ENCODE measurements at places on chromosomes 3 and 15.

DNA sequence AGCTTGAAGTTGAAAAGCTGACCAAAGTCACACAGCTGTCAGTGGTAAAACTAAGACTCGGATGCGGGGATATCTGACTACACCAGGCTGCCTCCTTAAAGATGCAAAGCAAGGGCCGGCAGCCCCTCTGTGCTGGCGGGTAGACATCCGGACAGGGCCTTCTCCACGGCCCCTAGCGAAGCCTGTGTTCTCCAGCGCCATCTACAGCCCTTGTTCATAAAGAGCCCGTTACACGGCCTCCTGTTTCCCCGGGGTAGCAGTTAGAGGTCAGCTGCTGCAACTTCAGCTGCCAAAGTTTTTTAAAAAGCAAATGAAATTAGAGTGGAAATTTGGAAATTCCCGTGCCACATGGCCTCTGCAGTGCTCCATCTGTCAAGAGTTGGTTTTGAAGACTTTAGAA, 383.0 kb downstream of the TBL1XR1 start:
- DNase-seq: no peak

GRCh38 chr3:133845127-133845526, 39.5 kb downstream of the SRPRB start:
- DNase-seq: peak; percentile 92

DNA sequence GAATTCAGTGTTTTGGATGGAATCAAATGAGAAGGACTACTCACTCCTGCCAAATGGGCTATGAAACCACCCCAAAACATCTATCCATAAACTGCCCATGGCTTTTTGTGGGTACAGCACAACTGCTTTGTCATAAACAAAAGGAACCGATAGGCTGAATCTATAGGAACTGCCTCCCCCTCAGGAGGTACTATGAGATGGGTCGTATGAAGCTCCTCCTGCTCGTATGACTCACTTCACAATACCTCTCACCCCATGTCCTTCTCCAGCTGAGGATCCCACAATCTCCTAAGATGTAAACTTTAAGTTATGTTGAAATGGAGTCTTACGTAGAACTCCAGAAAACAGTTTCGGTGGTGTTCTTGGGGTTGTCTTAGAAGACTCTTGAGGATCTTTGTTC, 129.9 kb upstream of the SAMMSON start:
- no peak for DNase-seq

- no peak for DNase-seq
Observed at GRCh38 chr3:72663429-72663828, 184.8 kb downstream of the SHQ1 start.

GRCh38 chr3:127764301-127764700, 58.0 kb downstream of the MGLL start:
- no peak for DNase-seq

DNA sequence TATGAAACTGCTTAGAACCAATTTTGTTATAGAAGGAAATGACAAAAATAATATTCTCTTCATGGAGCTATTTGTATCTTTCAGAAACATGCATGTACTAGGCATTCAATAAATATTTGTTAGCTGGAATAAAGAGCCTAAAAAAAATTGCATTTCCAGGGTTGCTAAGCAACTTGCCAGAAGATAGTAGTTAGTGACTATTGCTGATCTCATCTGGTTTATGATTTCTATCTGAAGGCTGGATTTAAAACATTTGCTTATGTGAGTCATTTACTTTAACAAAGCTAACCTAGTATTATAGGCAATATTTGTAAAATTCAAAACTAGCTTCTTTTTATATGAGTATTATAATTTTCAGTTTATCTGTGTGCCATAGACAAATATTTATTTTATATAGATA, 78.3 kb downstream of the NAALADL2 start:
- no peak for DNase-seq

- no peak for DNase-seq
Observed at GRCh38 chr3:15647611-15648167, 46.1 kb downstream of the BTD start.

DNA sequence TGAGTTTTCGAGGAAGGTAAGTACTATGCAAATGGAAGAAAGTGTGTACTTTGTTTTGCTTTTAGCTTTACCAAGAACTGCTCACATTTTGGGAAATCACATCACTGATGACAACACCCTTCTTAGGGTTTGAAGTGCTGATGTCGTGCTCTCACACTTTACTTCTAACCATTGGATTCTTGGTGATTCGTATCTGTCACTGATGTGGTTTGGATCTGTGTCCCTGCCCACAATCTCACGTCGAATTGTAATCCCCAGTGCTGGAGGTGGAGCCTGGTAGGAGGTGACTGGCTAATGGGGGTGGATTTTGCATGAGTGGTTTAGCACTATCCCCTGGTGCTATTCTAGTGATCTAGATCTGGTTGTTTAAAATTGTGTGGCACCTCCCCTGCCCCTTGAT, 75.4 kb upstream of the RGMA start:
- DNase-seq: no peak

DNA sequence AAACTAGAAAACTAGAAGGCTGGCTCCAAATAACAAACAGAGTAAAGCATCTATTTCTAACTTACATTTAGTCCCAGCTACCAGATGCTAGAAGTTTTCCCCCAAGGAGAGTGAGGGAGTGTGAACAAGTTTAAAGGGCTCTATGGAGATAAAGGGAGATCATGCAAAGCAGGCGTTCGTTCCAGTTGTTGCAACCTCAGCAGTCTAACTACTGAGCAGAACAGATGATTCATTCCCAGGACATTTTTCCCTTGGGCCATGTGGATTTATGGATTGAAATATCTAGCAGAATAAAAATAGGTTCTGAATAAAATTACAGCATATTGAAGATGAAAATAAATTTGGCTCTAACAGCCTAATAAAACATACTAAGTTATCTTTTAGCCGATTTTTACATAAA, 154.8 kb upstream of the TTC14 start:
- DNase-seq: no peak

DNA sequence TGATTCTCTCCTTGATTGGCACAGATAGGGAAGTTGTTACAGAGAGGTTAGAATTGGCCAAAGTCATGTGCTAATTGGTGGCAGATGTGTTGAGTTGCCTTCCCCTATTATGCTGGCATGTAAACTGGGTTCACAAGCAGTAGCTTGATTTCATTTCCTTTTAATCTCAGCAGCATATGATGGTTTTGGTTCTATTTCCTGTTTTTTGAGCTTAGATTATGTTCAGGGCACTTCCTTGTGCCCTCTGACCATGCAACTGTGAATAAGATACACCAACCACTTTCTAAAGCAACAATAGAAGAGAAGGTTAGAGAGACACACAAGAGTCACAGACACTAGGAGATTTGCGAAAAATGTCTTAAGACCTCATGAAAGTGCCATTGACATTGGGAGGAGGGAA, 16.5 kb downstream of the HPS3 start:
- no peak for DNase-seq

GRCh38 chr15:64851503-64851840, 9.8 kb downstream of the PLEKHO2 start:
- DNase-seq: no peak

DNA sequence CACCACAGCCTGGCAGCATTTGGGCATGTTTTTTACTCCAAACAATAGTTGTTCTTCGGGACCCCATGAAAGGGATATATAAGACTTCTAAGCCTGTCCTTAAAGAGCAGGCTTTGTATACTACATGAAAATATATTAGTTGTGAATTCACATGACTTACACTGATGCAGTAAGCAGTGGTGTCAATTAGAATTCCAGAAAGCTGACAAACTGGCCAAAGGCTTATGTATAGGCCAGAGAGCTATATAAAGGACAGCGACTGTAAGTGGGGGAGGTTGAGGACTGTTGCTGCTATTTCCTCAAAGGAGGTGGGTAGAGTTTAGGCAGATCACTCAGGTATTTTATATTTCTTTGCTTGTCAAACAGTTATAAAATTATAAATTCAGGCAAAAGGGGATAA, 24.8 kb downstream of the KPNA4 start:
- no peak for DNase-seq

- DNase-seq: no peak
Observed at GRCh38 chr15:44028349-44028748, 166.7 kb downstream of the FRMD5 start.

GRCh38 chr15:89429023-89429422, 67.4 kb downstream of the RHCG start:
- DNase-seq: no peak

DNA sequence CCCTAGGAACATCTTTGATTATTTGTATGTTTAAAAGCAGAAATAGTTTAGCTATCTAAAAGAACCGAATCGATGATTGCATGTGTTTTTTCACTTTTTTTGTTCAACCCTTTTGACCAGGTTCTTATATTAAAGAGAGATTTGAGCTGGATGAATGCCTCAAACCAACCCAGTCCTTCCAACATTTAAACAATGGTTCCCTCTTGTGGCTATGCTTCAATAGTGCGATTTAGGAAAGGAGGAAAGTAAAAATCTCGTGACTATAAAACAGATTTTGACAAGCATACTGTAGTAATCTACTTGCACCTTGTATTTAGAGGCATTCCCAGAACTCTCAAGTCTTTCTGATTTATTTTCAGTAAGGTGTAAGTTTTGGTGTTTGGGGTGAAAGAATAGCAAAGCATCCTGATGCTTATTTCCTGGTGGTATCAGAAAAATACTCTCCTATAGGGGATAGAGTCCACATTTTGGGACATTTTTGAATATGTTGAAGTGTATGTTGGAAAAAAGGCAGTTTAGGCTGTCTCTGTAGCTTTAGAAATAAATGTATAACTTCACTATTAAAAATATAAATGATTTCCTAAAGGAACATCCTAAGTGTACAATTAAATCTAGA, 159.6 kb upstream of the KCNH8 start:
- peak; percentile 26 for DNase-seq

DNA sequence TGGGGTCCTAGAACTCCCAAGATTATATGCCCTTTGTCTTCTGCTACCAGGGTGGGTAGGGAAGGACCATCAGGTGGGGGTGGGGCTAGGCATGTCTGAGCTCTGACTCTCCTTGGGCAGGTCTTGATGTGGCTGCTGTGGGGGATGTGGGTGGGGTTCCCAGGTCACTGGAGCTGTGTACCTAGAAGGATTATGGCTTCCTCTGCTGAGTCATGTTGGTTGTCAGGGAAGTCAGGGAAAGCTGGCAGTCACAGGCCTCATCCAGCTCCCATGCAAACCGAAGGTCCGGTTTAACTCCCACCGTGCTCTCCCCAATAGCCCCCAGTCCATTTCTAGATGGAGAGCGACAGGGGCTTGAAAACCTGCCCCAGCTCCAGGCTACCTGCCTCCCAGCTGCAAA, 35.2 kb downstream of the EID1 start:
- no peak for DNase-seq

- DNase-seq: no peak
Observed at GRCh38 chr3:84943379-84943778, 15.4 kb upstream of the CADM2 start.

- no peak for DNase-seq
Observed at GRCh38 chr15:71105444-71105843, 9.8 kb upstream of the THSD4 start.

GRCh38 chr15:66724732-66725463, 22.9 kb downstream of the SMAD6 start:
- no peak for DNase-seq

DNA sequence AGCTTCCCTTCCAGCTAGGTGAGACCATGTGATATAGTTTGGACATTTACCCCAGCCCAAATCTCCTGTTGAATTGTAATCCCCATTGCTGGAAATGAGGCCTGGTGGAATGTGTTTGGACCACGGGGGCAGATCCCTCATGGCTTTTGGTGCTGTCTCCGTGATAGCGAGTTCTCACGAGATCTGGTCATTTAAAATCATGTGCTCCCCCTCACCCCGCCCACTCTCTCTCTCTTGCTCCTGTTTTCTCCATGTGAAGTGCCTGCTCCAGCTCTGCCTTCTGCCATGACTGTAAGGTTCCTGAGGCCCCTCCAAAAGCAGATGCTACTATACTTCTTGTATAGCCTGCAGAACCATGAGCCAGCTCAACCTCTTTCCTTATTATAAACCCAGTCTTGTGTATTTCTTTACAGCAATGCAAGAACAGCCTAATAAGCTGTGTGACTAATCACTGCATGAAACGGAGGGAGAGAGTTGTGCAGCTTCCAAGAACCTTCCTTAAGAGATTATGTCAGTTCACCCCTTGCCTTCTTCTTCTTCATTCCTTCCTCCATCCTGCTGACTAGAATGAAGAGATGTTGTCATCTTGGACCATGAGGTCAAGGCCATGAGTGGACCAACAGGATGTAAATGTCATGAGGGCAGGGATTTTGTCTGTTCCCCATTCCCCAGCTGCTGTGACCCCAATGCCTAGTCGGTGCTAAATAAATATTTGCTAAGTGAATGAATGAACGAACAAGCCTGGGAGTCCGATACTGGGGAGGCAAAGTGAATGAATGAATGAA, 91.0 kb downstream of the CPN2 start:
- DNase-seq: no peak

GRCh38 chr3:14129296-14129695, 4.4 kb downstream of the TMEM43 start:
- DNase-seq: no peak

GRCh38 chr3:9080163-9080562, 116.9 kb upstream of the RAD18 start:
- no peak for DNase-seq

DNA sequence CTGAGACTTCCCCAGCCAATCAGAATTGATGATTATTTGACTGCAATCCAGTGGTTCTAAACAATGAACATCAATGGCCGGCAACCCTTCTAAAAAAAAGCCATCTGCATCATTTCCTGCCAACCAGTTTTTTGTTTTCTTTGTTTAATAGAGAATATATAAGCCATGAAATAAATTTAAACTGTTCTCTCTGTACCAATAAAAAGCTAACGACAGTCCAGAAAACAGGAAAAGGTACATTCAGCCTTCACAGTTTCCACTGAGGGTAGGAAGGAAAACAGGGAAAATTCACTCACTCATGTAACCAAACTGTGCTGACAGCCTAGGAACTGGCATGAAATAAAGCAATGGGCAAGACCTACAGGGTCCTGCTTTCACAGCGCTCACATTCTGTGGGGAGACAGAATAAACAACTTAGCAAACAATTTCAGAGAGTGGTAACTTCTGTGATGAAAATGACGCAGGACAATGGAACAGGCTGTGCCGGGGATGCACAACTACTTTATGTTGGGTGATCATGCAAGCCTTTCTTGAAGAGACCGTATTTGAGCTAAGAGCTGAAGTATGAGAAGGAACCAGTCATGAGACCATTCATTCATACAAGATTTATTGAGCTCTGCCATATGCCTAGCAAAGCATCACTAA, 630.1 kb downstream of the MAGI1 start:
- DNase-seq: no peak

DNA sequence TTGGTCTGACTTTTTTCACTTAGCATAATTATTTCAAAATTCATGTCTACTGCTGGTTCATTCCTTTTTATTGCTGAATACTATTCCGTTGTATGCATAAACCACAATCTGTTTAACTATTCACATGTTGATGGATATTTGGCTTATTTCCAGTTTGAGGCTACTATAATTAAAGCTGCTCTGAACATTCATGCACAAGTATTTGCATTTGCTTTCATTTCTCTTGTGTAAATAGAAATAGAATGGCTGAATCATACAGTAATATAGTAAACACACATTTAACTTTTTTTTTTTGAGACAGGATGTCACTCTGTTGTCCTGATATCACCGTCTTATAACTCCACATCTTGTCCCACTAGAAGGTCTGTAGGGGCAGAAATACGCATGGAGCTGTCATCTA, 57.3 kb downstream of the NMNAT3 start:
- DNase-seq: no peak

- no peak for DNase-seq
Observed at GRCh38 chr3:65746848-65747247, 291.9 kb downstream of the MAGI1 start.
